ENCODE measurements at places on chromosomes 6 and 20. TPM values are rescaled to one million over a fixed set of nuclear protein-coding genes. Genes with fewer than 3 reads are reported as not detected.

- DNase-seq: peak; percentile 81
Measured at GRCh38 chr20:45826381-45827019, 612 bp downstream of the TNNC2 start.

The SLC32A1 gene
- total RNA-seq: 6.3 TPM

The TMEM217 gene
- total RNA-seq: 3.4 TPM

DNA sequence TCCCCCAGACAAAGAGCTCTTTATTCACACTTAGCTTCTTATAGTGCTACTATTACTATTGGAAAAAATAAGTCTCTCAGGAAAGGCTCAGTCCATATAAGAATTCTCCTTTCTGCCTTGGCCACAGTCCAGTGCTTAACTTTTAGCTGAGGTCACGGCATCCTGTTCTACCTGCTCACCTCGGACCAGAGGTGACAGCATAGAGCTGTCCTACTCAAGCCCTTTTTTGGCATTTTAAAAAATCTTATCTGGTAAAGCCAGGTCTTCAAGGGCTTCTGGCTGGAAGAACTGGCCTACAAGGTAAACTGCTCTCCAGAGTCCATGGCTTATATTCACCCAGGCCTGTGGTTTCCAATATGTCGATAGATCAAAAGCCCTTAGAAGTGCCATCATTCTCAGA is 109.7 kb downstream of the RCAN2 start:
- no peak for DNase-seq

DNA sequence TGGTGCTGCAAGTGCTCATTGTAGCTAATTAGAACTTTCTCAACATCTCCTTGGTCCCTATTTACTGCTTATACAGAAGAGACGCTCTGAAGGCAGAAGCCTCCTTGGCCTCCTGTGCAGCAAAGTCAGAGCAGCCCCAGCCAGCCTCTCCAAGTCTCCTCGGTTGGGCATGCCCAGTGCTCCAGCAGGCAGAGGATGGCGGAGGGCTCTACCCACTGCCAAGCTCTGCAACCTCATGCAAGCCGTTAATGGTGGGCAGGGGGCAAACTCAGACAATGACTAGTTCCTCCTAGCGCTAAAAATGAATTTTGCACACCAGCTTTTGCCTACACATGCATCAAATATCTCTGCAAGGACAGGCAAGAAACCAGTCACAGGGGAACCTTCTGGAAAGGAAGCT is 27.8 kb downstream of the NOL4L start:
- no peak for DNase-seq
